ENCODE measurements at places on chromosomes 6 and 20.

DNA sequence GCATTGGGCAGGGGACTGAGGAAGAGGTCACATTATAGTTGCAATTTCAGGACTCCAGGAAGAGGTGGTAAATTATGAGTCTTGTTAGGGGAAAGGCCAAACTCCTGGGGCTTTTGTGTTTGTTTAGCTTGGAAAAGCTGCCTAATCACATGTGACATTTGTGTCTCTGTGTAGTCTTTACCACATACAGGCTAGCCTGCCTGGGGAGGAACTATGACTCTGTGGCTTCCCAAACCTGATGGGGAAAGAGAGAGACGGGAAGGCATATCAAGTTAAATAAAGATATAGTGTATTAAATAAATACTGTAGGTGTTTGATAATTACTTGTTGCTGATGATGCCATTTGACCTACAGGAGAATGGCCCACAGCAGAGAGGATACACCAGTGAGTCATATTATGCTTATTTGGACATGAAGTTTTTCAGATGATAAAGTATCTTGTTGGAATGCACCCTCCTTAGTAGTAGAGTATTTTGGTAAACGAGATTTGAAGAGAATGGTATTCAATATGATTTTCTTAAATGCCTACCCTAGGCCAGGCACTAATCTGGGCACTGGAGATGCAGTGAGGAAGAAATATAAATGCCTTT lies 4.0 kb downstream of the BLTP3A start:
- no peak for DNase-seq

GRCh38 chr6:109770779-109771178 lies 79.7 kb downstream of the FIG4 start:
- DNase-seq, result no peak

GRCh38 chr6:26536571-26537159 lies 1.5 kb upstream of the HMGN4 start:
- no peak for DNase-seq

DNA sequence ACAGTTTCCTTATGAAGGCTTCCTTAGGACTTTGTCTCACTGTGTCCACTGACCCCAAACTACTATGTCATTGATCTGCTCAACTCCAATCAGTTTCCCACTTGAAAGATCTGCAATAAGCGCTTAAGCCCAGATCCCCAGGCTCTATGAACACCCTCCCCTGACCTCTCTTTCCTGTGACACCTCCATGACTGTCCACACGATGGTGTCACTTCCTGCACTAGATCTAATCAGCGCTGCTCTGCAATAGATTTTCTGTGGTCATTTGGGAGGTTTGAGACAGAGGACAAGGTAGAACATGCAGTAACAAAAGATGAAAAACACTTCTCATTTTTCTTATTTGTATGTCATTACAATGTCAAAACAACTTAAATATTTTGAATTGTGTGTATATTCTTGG lies 304.6 kb upstream of the AGPAT4 start:
- DNase-seq, result no peak

DNA sequence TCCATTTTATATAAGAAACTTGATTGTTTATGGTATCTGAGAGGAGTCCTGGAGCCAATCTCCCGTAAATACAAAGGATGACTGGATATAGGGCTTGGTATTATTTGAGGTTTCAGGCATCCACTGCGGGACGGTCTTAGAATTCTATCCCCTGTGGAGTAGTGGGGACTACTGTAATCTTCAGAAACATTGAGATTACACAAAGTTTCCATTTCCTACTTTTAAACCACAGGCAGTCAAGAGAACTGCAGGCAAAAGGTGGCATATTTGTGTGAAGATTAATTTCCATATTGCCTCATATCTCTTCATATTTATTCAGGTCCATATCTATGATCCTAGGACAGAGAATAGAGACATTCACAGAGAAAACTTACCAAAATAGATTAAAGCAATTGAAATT lies 586.2 kb downstream of the PHF3 start:
- DNase-seq, result no peak

GRCh38 chr6:18842534-18842933 lies 455.4 kb downstream of the RNF144B start:
- no peak for DNase-seq

- DNase-seq, result no peak
These were observed 68.8 kb downstream of the UTRN start for GRCh38 chr6:144353871-144354314.

Data from stimulated activated CD8-positive, alpha-beta memory T cell treated with anti-CD3 and anti-CD28 coated beads, Interleukin-15, amount 100 ng/mL, for 48 hours (primary cell).